ENCODE measurements at places on chromosomes 3 and 15. TPM values are rescaled to one million over a fixed set of nuclear protein-coding genes. Genes with fewer than 3 reads are reported as not detected.

- DNase-seq = no peak
Measured at GRCh38 chr15:87672309-87673288, 583.9 kb downstream of the NTRK3 start.

- DNase-seq = no peak
Measured at GRCh38 chr3:13475871-13476590, 4.1 kb upstream of the HDAC11 start.

DNA sequence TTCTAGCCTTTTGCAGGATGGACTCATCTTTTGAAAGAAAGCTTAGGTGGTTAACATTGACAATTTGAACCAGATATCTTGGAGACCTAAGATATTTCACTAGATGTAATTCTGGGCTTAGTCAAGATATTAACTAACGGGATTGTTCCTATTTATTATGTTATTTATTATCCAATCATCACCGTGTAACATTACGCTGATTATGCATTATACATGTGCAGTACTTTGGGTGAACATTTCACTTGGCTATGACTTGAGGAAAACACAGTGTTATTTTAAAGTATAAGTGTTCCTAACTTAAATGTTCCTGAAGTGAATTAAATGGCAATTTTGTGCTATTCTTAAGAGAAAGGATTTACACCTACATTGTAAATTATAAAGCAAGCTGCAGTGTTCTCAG is 574.5 kb upstream of the KCNMB2 start:
- no peak for DNase-seq

The KLHL24 gene
- total RNA-seq = 139 TPM

The THAP10 gene
- total RNA-seq = 2.0 TPM

The ANKDD1A gene
- 5.8 TPM for total RNA-seq

DNA sequence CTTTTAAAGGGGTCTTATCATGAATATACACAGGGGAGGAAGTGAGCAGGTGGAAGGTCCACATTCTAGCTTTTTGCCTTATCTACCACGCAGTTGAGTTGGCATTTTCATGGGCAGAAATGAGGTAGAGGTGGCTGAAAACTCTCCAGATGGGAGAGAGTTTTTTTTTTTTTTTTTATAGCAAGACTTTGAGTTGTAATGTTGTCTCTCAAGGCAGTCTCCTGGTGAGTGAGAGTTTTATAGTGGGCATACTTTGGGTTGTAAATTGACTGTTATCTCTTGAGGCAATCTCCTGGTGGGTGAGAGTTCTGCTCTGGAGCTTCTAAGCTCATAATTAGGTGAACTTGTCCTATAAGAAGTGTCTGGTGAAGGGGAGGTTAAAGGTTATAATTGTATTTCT is 191.7 kb upstream of the NAALADL2 start:
- no peak for DNase-seq

The PODXL2 gene
- 2.9 TPM for total RNA-seq

The PTPN23 gene
- 41.4 TPM for total RNA-seq

The GXYLT2 gene
- 0.09 TPM for total RNA-seq

DNA sequence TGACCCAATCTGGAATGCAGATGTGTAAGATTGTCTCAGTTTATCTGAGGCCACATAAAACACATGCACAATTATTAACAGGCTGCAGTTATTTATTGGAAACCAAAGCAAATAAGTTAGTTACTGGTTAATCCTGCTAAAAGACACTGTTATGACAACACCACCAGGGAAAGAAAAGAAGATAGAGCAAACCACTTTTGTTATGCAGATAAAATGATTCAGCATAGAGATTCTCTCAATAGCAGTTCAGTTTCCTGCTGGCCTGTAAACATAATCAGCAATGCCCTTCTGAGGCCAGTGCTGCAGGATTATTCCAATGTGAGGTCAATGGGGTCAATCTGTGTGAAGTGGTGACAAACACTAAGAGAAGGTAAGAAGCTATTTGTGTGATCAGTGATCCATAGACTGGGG is 244.4 kb downstream of the ZBTB20 start:
- peak; percentile 1 for DNase-seq

DNA sequence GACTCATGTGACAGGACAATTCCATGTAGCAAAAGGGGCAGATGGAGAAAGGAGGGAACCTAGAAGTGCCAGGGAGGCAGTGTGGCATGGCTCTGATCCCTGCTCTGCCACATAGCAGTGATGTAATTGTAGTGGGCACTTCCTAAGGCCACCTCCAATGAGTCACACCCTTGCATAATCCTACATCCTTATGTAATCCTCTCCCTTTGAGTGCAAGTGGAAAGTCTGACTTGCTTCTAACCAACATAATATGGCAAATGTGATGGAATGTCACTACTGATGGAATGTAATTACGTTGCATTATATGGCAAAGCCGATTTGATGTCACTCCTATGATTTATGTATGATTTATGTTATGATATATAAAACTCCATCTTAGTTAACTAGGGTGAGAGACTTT is 72.9 kb upstream of the ATP2C1 start:
- DNase-seq = no peak

DNA sequence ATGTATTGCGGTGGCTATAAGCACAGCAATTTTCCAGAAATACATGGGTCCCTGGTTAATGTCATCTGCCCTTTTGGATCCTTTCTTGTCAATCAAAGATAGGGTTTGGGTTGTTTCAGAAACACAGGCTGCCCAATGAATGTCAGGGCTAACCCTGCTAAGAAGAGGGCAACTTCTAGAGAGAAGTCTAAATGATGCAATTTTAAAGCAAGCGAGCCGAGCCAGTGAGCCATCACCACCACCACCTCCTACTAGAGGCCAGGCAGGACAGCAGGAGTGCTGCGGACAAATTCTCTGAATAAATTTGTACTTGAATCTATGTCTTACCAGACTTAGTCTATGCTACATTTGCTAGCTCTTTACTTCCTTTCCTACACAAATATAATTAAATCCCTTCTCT is 248.4 kb downstream of the CTNNB1 start:
- no peak for DNase-seq

- no peak for DNase-seq
Measured at GRCh38 chr3:64272842-64273241, 47.6 kb upstream of the PRICKLE2 start.

GRCh38 chr3:71432044-71432975 is 151.2 kb downstream of the FOXP1 start:
- peak; percentile 36 for DNase-seq

GRCh38 chr3:98893740-98894139 is 7.8 kb downstream of the DCBLD2 start:
- DNase-seq = no peak

DNA sequence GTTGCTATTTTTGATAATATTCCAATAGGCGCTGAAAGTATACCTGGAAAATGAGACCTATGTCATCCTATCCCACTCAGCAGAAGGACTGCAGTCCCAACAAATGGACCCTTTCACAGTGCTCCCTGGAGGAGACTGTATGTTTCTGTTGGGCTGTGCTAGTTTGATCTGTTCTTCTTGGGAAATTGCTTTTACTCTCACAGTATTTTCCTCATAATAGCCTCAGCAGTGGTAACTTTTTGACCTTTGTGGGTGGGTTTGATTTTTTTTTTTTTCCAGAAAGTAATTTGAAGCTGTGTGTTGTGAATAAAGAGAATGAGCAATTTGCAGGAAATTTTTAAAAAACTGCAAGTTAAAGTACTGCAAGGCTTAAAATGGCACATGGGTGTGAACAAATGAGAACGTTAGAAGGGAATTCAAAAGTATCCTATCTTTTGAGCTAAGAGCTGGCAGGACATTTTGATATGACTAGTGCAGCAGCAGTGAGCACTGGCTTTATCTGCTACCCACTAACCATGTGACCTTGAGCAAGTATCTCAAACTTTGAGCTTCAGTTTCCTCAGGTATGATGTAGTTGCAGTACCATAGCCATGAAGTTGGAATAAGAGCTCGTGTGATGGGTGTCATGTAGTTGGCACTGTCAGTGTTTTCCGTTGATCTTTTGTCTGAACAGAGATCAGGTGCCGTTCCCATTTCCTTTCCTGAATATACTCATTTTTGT is 118.4 kb downstream of the ATG7 start:
- peak; percentile 31 for DNase-seq

The PP2D1 gene
- total RNA-seq = not detected

All from dermis blood vessel endothelial cell (primary cell).